Aorta (tissue), 5 donors: ENCODE measurements at places on chromosomes 3 and 15.
A peak's percentile ranks its signal among the peaks of the same experiment; 100 is the strongest.

GRCh38 chr3:129521611-129522010 lies 6.8 kb upstream of the RHO start:
- DNase-seq: no peak

- no peak for DNase-seq
Measured at GRCh38 chr15:40330368-40330836, 6.9 kb downstream of the INAFM2 start.

GRCh38 chr3:178671377-178671776 lies 135.1 kb downstream of the KCNMB2 start:
- DNase-seq: no peak

- no peak for DNase-seq
Measured at GRCh38 chr3:1232276-1232675, 139.5 kb downstream of the CNTN6 start.

- peak; percentile 88 for DNase-seq
Measured at GRCh38 chr3:38039101-38039898, at the start of gene DLEC1. Gene DLEC1 (plus strand): TSS chr3:38039208. CDS start chr3:38039226, 18 bp downstream.

GRCh38 chr15:38019066-38019465 lies 84.6 kb downstream of the TMCO5A start:
- no peak for DNase-seq

- no peak for DNase-seq
Measured at GRCh38 chr3:71456156-71456555, 127.4 kb downstream of the FOXP1 start.

DNA sequence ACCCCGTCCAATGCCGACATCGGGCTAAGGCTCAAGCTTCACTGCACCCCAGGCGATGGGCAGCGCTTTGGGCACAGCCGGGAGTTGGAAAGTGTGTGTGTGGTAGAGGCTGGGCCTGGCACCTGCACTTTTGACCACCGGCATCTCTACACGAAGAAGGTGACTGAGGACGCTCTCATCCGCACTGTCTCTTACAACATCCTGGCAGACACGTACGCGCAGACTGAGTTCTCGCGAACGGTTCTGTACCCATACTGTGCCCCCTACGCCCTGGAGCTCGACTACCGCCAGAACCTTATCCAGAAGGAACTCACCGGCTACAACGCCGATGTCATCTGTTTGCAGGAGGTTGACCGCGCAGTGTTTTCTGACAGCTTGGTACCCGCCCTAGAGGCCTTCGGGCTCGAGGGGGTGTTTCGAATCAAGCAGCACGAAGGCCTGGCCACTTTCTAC lies 1.0 kb downstream of the PDE12 start:
- no peak for DNase-seq

- DNase-seq: no peak
Measured at GRCh38 chr3:171831936-171832335, 11.2 kb upstream of the TMEM212 start.

DNA sequence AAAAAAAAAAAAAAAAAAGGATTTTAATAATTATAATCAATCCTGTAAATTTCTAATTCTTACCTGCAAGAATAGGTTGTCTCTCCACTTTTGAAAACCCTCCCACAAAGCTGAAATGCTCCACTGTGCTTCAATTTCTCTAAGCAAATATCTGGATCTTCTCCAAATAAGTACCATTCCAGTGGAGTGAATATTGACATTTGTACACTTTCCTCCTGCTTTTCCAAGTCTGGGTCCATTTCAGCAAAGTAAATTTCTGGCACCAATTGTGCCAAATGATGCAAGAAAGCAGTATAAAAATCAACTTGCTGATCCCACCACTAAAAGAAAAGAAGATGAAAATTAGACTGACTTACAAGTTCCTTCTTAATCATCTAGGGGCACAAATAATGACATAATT lies 19.9 kb downstream of the UBR1 start:
- DNase-seq: no peak

DNA sequence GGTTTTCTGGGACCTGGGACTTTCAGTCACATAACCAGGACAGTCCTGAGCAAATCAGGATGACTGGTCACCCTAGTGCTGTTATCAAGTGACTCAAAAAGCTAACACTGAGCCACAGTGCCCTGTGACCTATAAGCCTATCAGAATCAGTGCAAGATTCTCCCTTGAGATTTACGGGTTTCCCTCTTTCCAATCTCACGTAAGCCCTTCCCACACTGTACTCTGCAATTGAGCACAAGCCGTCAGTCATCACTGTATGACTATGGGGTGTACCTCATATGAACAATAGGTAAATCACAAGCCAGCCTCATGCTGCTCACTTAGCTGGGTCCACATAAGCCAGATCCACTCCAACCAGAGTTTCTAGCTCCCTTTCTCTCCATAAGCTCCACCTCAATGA lies 21.0 kb upstream of the CLDN18 start:
- no peak for DNase-seq

GRCh38 chr3:24923570-24923969 lies 428.9 kb upstream of the THRB start:
- DNase-seq: no peak

GRCh38 chr15:41584636-41585126 lies 25.7 kb downstream of the TYRO3 start:
- DNase-seq: no peak

DNA sequence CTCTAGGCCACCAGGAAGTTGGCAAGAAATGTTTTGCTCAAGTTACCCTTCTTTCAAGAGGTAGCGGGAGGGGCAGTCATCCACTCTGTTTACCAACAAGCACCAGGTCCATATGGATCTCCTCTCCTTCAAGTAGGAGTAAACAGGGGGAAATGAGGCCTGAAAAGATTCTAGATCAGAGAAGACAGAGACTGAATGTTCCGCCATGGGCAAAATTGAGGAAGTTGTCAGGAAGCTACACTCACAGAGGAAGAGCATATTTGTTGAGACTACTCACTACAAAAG lies 81.6 kb downstream of the KLF15 start:
- no peak for DNase-seq

- no peak for DNase-seq
Measured at GRCh38 chr3:65706776-65707568, 331.7 kb downstream of the MAGI1 start.

GRCh38 chr3:32009101-32009500 lies 27.6 kb downstream of the ZNF860 start:
- no peak for DNase-seq

- peak; percentile 54 for DNase-seq
Measured at GRCh38 chr3:63349583-63350573, 71.8 kb downstream of the SYNPR start.

- no peak for DNase-seq
Measured at GRCh38 chr3:40930131-40930538, 269.2 kb upstream of the CTNNB1 start.

GRCh38 chr3:137013951-137014688 lies 56.3 kb downstream of the IL20RB start:
- peak; percentile 92 for DNase-seq

GRCh38 chr3:53221345-53221744 lies 34.5 kb downstream of the TKT start:
- no peak for DNase-seq

- DNase-seq: no peak
Measured at GRCh38 chr3:105532251-105532650, 165.5 kb downstream of the ALCAM start.

- DNase-seq: no peak
Measured at GRCh38 chr3:27509376-27509775, 25.2 kb upstream of the SLC4A7 start.

GRCh38 chr3:77137559-77137958 lies 97.7 kb downstream of the ROBO2 start:
- DNase-seq: no peak

GRCh38 chr3:21573291-21573690 lies 177.7 kb downstream of the ZNF385D start:
- DNase-seq: no peak

GRCh38 chr15:85314633-85315032 lies 65.8 kb upstream of the AKAP13 start:
- no peak for DNase-seq

DNA sequence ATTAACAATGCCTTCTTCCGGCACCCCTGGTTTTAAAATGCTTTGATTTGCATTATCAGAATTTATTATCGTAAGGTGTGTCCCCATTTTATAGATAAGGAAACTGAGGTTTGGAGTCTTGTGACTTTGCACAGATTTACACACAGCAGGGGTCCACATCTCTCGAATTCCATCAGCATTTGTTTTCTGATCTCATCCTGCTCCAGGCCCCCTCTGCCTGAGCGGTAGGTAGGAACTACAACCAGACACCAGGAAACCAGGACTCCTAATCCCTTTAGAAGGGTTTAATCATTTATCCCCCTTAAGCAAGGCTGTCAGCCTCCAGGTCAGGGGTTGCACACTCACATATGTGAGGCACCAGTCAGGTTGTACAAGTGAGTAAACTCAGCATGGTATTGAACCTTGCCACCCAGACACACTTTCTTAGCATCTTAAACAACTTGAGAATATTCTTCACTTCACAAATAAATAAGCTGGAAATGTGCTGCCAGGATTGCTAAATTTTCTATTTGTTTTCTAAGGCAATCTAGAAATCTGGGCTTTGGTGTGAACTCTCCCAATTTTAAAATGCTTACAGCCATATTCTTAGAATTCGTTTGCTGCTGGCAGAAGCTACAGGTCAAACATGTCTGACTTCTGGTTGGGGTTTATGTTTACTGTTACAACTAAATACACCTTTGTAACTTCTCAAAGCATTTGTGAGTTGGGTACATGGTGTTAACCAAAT lies 31.7 kb upstream of the CMTM7 start:
- no peak for DNase-seq

DNA sequence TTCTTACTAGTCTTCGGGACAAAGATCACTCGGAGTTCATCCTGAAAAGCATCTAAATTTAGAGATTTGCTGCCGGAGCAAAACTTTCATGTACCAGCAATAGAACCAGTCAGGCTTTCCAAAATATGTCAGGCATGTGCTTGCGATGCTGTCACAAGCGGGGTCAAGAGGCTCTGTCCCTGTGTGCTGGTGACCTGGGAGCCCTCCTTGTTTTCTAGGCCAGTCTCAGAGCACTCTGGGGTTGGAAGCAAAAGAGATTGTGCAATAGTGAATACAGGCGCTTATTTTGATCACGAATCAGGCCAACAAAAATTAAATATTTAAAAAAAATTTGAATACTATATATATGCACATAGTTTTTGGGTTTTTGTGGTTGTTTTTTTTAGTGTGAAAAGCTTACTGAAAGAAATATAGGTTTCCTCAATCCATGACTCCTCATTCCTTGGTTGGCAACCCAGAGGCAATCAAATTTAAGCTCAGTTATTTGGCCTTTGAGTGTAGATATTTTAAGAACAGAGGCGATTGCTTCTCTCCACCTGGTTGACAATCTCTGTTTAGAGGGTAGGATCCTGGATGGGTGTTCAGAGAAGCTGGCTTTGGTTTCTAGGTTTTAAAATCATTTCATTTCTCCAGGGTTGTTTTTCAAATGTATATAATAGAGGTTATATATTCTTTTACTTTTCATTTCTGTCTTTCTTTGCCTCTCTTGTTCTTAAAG lies 8.4 kb upstream of the KLHL24 start:
- no peak for DNase-seq

GRCh38 chr3:72595927-72596610 lies 252.2 kb downstream of the SHQ1 start:
- DNase-seq: no peak

GRCh38 chr3:155154255-155154654 lies 74.1 kb downstream of the MME start:
- no peak for DNase-seq

GRCh38 chr15:59247364-59247763 lies 40.7 kb downstream of the LDHAL6B start:
- DNase-seq: no peak

GRCh38 chr3:32820971-32821685 lies 3.3 kb downstream of the TRIM71 start:
- DNase-seq: no peak

- no peak for DNase-seq
Measured at GRCh38 chr3:98058244-98058960, 23.3 kb upstream of the GABRR3 start.

DNA sequence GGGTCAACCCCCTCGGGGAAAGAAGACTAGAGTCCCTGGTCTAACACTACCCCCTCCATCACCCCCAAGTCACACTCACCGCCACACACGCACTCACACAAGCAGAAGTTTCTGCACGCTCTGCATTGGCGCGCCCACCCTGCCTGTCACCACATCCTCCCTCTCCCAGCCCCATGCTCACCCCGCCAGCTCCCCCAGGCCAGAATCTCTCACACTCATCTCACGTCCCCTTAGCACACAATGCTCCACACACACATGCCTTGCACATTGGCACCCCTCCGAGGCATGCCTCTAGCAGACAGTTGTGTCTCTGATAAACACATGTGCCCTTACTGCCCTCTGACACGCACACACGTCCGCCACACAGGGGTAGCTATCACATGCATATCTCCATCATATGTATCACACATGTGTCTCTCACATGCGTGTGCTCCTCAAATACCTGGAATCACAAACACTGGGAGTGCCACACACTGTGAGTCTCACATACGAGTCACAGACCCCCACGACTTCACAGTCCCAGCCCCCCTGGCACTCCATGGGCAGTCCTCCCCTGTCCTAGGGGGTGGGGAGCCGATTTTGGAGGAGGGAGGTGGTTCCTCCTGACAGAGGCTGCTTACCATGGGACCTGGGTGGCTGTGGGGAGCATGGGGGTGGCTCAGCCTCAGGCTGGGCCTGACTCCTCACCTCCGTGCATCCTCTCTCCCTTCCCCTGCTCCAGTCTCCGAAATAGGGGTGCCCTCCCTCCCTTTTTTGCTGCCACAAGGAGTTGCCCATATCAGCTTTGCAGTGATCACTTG lies 898 bp downstream of the FBLN2 start:
- no peak for DNase-seq

DNA sequence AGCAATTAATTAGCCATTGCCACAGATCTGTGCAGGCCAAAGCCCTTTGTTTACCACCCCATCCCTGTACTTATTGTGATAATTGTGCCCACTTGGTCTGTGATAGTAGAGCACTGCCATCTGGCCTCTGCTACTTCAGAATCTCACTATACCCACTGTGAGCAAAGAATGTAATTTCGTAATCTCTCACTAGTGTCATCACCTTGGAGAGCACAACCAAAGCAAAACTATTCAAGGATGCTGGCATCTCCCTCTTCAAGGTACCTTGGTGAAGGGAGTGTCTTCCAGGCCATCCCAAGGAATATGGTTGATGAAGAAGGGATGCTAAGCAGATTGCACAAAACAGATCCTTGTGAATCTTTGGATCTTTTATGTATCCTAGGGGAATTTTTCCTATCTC lies 34.7 kb upstream of the NOX5 start:
- DNase-seq: no peak

DNA sequence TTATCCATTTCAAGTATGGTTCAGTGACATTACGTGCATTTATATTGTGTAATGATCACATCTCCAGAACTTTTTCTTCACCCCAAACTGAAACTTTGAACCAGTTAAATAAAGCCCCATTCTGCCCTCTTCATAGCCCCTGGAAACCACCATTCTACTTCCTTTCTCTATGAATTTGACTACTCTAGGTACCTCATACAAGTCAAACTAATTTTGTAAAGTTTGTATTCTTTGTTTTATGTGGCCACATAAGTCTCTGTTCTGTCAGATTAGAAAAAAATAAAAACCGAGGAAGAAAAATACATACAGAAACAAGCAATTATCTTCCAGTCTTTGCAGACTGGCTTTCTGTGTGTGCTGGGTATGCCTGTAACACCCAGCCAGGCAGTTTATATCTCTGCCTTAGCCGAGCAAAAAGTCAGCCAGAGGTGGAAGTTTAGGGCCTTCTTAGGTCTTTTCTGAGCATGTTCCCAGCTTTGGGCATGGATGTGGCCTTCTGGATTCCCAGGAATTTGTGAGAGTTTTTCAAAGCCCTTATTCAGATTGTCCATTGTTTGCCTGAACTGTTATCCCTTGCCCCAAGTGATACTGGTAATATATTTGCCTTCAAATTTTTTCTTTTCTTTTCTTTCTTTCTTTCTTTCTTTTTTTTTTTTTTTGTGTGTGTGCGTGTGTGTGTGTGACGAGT lies 6.0 kb upstream of the GRAMD1C start:
- no peak for DNase-seq
